ENCODE measurements at places on chromosomes 12 and 14.
A peak's percentile ranks its signal among the peaks of the same experiment; 100 is the strongest.

- DNase-seq: no peak
Observed at GRCh38 chr12:105466901-105467598, 136.6 kb downstream of the C12orf75 start.

- DNase-seq: no peak
Observed at GRCh38 chr12:63838411-63838810, 6.1 kb upstream of the SRGAP1 start.

DNA sequence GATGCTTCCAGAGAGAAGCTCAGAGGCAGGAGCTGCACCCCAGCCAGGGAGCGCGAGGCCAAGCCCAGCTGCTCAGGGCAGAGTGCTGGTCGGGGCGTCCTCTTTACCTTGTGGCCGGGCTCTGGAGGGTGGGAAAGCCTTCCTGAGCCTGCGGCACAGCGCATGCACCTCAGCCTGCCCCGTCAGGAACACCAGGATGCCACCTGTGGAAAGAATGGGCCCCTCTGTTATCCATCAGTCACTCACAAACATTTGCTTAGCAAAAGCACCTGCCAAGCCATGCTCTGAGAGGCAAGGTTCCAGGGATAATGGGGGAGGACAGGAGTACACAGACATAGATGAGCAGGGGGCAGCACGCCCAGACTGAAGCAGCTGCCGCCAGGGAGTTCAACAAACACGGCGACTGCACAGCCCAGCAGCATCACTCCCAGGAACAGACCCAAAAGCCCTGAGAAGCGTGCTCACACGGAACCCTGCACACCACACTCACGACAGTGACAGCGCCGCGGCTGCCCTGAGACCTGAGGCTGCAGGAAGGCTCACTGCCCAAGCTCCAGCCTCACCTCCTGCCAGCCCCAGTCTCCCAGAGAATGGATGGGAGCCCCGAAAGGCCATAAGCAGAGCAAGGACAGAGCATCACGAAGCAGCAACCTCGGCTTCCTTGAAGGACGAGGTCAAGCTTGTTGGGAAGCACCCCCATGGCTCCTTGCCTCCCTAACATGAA, 21.8 kb downstream of the DHX37 start:
- no peak for DNase-seq

GRCh38 chr12:77893918-77894317, 63.2 kb downstream of the NAV3 start:
- no peak for DNase-seq

- DNase-seq: no peak
Observed at GRCh38 chr14:104802394-104803184, 1.7 kb downstream of the ZBTB42 start.

DNA sequence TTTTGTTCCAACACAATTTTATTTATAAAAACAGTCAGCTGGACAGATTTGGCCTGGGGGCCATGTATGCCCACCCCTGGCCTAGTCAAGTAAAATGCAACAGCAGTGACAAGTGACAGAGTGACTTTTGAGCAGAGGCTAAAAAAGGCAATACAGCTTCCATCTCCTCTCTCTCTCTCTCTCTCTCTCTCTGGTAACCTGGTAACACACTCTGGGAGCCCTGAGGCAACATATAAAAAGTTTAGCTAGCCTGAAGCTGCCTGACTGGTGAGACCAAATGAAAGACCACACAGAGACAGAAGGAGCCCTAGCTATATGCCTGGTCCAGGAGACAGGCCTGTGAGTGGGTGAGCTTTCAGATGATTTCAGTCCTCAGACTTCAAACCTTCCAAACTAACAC, 105.4 kb downstream of the DENND5B start:
- DNase-seq: no peak

- no peak for DNase-seq
Observed at GRCh38 chr12:92470608-92471021, 232.2 kb upstream of the PLEKHG7 start.

DNA sequence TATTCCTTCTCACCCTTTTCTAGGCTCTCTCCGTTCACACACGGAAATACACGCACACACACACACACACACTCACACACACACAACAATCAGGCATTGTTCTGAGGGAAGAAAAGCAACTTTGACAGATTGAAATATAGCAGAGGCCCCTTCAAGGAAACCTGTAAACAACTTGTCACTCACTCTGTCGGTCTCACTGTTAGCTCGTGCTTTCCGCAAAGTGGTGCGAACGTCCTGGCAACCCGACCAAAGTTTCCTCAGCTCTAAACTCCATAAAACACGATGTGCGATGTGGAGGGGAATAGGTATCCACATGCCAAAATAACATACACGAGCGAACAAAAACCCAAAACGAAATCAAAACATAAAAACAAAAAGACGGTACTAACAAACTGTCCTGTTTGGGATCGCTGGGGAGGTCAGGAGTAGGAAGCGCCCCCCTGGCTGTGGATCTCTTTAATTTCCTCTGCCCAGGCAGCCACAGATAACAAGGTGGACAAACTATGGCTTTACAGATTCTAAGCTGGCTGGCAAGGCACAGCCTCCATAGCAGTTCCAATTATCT, 822 bp upstream of the SOX5 start:
- no peak for DNase-seq

DNA sequence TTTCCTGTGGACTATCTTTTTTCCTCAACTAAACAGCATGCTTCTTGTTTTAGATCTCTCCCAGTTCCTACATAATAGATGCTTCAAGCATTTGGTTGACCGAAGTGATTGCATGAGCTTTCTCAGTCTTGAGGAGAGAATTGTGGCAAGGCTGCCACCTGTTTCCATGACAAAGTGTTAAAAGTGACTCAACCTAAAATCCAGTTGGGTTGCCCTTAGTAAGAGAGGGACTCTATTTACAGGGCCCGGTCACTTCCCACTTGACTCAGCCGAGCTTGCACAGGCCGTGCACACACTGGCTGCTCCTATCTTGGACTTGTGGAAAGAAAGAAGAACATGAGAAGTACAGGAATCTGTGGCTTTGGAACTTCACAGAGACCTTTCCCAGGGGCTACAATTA, 2.1 kb upstream of the B4GALNT3 start:
- DNase-seq: no peak

- no peak for DNase-seq
Observed at GRCh38 chr14:71815110-71815509, 117.1 kb upstream of the RGS6 start.

- no peak for DNase-seq
Observed at GRCh38 chr12:47763481-47764346, 5.0 kb upstream of the RAPGEF3 start.

DNA sequence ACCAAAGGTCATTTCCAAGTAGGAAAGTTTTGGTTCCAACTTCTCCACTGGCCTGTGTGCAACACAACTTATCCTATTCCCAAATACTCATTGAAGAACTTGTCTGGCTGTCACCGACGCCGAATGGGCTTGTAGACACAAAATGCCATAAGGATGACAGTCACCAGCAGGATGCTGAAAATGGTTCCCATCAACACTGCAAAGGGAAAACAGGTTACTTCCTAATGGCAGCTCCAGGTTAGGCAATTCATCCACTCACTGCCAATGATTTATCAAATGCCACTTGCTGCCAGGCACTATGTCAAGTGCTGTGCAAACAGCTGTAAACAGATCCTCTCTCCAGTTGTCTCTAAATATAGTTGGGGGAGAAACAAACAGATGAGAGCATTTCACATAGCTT, 6.1 kb downstream of the C12orf76 start:
- no peak for DNase-seq

DNA sequence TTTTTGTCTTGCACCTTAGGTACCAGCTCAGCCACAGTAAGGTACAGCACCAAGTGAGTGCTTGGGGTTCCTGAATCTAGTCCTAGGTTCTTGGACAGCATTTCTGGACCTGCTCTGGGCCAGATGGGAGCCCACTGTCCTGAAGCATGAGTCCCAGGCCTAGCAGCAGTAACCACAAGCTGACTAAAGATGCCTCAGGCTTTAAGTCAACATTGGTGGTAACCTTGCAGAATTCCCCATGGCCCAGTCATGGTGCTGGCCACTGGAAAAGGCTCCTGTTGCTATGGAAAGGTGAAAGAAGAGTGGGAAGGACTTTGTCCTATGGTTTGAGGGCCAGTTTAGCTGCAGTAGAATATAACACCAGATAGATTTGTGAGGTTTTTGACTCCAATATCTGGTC, 86.9 kb upstream of the CLEC14A start:
- no peak for DNase-seq

- DNase-seq: no peak
Observed at GRCh38 chr14:55316564-55316963, 45.3 kb downstream of the FBXO34 start.

- DNase-seq: no peak
Observed at GRCh38 chr12:128079446-128079845, 187.5 kb upstream of the TMEM132C start.

DNA sequence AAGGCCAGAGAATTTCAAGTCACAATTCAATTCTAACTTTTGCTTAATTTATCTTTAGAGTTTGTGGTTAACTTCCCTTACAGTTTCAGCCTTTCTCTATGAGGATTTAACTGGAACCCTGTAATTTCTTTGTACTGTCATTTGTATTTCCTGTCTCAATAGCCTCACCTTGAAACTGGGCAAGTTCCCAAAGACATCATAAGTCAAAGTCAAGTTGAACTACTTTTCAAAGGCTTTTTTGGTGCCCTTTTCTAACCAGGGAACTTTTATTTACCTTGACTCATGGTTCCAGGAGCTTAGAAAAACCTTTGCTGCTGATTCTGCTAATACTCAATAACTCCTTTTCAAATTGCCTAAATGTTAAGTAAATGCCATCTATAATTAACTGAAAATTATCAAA, 200.8 kb upstream of the KRR1 start:
- no peak for DNase-seq

DNA sequence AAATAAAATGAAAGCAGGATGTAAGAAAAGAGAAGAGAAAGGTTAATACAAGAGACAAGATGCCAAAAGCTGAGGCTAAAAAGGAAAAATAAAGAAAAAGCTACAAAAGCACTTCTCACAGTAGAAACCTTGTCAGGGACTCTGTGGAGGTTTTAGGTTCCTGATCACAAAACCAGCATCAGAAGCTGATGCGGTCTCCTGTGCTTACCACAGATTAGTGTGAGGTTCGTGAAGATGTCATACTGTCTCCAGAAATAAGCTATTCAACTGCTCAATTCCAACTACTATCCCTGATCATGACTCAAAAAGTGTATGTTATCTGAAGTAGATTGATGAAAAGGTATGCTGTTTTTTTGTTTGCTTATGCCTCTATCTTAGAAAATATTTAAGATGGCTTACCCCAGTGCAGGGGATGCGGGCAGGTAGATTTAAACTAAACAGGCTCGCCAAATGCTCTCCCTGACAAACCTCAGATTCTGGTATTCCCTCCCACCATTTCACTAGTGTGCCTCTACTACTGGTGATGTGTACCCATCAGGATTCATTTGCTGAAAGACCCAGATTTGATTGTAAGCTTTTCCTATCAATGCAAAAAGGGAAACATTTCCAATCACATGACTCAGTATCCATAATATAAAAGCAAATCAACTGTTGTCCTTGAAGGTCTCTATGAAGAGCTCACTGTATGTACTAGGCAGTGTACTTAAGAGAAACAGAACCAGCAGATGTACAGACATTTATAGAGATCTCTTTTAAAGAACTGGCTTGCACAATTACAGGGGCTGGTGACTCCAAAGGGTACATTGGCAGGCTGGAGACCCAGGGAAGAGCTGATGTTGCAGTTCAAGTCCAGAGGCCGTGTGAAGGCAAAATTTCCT, 169.5 kb upstream of the FOXN3 start:
- DNase-seq: peak; percentile 24

GRCh38 chr14:101351769-101352168, 209.5 kb upstream of the DIO3 start:
- no peak for DNase-seq

DNA sequence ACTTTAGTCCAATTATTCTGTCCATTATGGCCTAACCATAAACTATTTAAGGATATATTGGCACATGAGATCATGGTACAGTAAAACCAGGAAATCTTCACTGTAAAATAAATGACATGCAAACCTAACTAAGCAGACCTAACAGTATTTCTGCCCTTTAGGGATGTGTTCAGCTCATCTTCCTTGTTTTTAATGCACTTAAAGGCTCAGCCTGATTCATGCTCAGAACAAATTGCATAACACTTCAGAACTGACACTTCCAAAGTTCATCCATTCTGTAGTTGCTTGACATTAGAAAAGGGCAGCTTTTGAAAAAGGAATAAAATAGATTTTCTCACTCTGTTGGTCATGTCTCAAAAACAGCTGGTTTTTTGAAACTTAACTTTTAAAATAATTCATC, 708.5 kb downstream of the C12orf50 start:
- DNase-seq: no peak

DNA sequence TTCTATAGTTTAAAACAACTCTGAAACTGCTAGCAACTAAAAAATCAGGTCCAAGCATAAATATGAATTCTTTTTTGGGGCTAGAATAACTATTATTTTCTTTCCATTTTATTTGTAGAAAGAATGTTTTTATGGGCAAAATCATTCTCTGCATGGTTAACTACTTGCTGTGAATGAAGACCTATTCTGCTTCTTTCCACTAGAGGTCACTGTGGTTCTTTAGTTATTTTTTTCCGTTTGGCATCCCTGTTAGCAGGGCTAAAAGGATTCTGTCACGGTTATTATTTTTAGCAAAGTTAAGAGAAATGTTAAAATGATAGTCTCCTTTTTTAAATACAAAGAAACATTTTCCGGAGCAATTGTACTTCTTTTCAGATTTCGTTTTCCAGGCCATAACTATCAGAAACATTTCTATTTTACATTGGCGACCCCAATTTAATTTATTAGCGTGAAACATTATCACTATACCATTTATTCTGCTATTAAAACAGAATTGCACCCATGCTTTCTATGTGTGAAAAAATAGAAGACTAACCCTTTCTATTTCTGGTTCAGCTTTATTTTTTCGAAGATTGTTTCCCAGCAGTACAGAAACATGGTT, 404.8 kb downstream of the ATP23 start:
- DNase-seq: no peak

DNA sequence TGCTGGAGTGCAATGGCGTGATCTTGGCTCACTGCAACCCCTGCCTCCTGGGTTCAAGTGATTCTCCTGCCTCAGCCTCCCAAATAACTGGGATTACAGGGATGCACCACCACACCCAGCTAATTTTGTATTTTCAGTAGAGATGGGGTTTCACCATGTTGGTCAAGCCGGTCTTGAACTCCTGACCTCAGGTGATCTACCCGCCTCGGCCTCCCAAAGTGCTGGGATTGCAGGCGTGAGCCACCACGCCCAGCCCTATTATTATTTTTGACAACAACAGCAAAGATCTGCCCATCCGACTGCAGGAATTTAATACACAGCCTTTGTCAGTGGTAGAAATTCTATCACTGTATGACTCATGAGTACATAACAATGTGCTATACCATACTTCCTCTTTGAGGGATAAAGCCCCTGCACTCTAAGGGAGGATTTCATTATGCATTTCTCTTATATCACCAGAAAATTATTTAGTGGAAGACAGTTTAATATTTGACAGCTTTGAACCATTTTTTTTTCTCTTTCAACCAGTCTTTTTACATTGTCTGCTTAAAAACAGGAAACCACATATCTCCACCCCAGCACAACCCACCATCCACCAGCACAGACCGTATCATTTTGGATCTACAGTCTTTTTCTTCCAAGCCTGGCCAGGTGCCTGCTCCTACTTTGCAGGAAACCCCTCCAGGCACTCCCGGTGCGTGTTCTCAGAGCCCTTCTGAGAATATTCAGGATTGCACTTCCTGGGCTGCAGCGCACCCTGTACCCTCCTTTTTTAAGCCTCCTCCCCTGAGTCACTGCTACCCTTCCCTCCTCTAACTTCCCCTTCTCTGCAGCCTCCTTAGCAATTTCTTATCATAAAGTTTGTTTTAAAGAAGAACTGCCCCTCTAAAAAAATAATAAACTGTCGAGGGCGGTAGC, 594 bp downstream of the ARHGDIB start:
- peak; percentile 65 for DNase-seq

- no peak for DNase-seq
Observed at GRCh38 chr12:104710940-104711689, 247.0 kb downstream of the SLC41A2 start.

GRCh38 chr14:93036652-93037345, 78.9 kb downstream of the ITPK1 start:
- DNase-seq: no peak
